Activated B cell treated with CpG ODN at 0.5 μM for 24 hours (primary cell): ENCODE measurements at places on chromosomes 12 and 14. TPM values are rescaled to one million over a fixed set of nuclear protein-coding genes. Genes with fewer than 3 reads are reported as not detected.
A peak's percentile ranks its signal among the peaks of the same experiment; 100 is the strongest.

RNASE3 gene
- not detected in 2 replicates for total RNA-seq

FAM222A gene
- 0.73 and 1.6 TPM in 2 replicates for total RNA-seq

RIC8B gene
- total RNA-seq, result 5.8 and 7.4 TPM in 2 replicates

ZNF26 gene
- 20.8 and 24.9 TPM in 2 replicates for total RNA-seq

SDS gene
- not detected in 2 replicates for total RNA-seq

TRIM9 gene
- total RNA-seq, result 0.24 and 0.67 TPM in 2 replicates

PKP2 gene
- not detected in 2 replicates for total RNA-seq

FAM234B gene
- total RNA-seq, result 4.7 and 6.3 TPM in 2 replicates

ANO6 gene
- total RNA-seq, result 14.8 and 16.3 TPM in 2 replicates

CCDC92 gene
- 21.5 and 23.7 TPM in 2 replicates for total RNA-seq

KRT3 gene
- not detected in 2 replicates for total RNA-seq

- no peak for DNase-seq
These were observed 84.9 kb upstream of the RTL1 start for GRCh38 chr14:100988411-100988900.

- no peak for DNase-seq
These were observed 298.5 kb downstream of the ERC1 start for GRCh38 chr12:1289371-1290155.

DNA sequence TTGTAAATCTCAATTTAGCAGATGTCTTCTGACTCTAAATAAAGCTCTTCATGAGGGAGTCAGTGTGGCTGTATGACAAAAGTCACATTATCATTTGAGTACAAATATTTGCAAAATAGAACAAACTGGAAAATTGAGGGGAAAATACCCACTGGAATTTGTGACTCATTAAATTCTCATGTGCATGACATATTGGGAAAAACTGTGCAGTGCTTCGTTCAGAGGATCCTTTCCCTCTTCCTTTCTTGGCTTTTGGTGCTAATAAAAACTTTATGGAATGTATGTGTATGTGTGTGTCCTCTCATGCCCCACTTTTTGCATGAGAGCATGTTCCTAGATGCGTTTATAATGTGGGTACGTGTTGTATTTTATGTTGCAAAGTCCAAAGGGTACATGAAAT lies 267.8 kb downstream of the KTN1 start:
- no peak for DNase-seq

DNA sequence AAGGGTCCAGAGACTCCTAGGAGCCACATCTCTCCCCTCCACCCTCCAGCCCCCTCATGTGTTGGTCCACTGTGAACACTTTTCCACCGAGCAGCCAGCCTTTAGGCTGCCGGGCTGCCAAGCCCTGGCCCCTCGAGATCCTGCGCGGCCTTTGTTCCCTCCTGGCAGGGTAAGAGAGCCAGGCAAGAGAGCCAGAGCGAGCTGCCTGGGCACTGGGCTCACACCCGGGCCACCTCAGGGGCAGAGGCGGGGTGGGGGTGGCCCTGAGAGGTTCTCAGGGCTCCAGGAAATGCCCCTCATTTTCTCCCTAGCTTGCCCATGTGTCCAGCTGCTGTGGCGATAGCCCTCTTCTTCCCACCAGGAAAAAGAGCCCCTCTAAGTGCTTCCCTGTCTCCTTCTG lies 44.8 kb downstream of the LTBP2 start:
- DNase-seq, result no peak

DNA sequence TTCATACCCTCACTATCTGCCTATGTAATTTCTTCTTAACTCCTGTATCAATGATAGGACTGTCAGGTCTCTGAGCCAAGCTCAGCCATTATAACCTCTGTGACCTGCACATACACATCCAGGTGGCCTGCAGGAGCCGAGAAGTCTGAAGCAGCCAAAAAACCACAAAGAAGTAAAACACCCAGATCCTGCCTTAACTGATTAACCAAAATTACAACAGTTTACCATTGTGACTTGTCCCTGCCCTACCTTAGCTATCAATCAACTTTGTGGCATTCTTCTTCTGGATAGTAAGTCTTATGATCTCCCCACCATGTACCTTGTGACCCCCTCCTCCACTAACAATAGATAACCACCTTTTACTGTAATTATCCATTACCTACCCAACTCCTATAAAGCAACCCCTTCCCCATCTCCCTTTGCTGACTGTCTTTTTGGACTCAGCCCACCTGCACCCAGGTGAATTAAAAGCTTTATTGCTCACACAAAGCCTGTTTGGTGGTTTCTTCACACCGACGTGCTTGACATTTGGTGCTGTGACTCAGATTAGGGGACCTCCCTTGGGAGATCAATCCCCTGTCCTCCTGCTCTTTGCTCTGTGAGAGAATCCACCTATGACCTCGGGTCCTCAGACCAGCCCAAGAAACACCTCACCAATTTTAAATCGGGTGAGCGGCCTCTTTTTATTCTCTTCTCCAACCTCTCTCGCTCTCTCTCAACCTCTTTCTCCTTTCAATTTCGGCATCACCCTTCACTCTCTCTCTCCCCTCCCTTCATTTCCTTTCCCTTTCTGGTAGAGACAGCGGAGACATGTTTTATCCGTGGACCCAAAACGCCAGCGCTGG lies 11.5 kb upstream of the LGMN start:
- DNase-seq, result no peak

DNA sequence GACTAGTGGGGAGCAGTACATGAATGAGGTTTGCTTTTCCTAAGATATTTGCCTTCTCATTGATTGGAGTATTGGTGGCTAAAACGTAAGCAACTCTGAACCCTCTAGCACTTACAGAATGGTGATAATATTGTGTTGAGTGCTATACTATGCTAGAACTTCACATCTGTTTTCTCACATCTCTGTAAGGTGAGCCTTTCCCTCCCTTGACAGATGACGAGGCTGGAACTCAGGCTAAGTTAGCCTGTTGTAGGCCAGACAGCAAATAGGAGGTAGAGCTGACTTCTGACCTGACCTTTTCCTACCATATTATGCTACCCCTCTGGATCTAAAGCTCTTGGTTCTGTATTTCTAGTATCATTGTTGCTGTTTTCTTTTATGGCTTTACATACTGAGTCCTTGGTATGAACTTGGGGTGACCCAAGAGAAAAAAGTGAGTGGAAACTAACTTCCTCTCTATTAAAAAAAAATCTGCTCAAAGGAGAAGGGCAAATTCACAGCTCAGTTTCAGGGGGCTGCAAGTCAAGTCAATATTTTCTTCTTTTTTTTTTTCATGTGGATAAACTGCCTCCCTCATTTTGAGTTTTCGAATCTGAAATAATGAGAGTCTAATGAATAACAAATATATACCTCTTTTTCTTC lies 85.9 kb downstream of the CRADD start:
- no peak for DNase-seq

GRCh38 chr12:124774054-124774461 lies 89.6 kb downstream of the SCARB1 start:
- DNase-seq, result peak; percentile 32

GRCh38 chr14:49286257-49286983 lies 299.8 kb downstream of the RPS29 start:
- DNase-seq, result no peak

DNA sequence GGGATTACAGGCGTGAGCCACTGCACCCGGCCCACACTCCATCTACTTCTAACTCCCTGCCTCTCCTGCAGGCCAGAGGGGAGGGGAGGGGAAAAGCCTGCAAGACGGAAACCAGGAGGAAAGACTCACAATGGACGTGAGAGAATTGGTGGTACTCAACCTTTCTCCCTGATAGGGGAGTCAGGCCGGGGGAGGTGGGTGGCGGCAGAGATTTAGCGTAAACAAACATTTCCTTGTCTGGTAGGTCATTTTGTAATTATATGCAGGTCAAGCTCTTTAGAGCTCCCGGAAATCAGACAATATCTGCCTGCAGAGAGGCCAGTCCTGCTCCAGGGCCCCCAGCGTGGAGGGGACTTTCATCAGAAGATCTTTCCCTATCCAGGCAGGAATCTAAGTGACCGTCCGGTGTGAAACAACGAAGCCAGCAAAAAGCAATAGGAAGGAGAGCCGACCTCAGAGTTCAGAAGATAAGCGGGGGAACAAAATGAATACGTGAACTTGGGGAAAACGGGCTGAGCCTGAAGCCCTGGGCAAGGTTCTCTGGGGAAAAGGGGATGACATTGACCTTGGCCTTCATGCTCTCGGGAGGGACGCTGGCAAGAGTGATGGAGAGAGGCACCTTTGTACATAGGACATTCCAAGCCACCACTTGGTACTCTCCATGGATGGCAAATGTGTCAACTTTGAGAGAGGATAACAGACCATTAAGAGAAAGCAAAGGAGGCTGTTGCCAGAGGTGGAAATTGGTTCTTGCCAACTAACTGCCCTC lies 62.3 kb downstream of the SPRING1 start:
- no peak for DNase-seq

- DNase-seq, result no peak
These were observed 170.0 kb downstream of the KLHL28 start for GRCh38 chr14:44791730-44792129.

DNA sequence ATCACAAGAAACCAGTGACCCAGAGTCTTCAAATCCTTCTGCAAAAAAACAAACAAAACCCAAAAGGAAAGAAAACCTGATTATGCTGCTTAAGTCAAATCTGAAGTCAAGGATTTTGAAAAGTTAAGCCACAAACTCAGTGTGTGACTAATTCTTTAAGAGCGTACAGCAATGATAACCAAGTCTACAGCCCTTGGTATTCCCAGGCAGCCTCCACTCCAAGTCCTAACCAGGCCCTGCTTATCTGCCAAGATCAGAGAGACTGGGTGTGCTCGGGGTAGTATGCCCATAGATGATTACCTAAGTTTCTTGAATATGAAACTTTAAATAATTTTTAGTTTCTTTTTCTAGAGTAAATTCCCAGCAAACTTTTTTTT lies 13.1 kb downstream of the PGAM5 start:
- no peak for DNase-seq

GRCh38 chr12:107090711-107091110 lies 2.6 kb downstream of the CRY1 start:
- DNase-seq, result no peak
